ENCODE measurements at places on chromosomes 12 and 14.

- DNase-seq: peak; percentile 62
Observed at GRCh38 chr12:96193725-96194575, at the start of gene ELK3. Gene ELK3, plus strand, starts transcription at chr12:96194375.

GRCh38 chr14:95288672-95289322, 30.9 kb downstream of the CLMN start:
- DNase-seq: no peak

DNA sequence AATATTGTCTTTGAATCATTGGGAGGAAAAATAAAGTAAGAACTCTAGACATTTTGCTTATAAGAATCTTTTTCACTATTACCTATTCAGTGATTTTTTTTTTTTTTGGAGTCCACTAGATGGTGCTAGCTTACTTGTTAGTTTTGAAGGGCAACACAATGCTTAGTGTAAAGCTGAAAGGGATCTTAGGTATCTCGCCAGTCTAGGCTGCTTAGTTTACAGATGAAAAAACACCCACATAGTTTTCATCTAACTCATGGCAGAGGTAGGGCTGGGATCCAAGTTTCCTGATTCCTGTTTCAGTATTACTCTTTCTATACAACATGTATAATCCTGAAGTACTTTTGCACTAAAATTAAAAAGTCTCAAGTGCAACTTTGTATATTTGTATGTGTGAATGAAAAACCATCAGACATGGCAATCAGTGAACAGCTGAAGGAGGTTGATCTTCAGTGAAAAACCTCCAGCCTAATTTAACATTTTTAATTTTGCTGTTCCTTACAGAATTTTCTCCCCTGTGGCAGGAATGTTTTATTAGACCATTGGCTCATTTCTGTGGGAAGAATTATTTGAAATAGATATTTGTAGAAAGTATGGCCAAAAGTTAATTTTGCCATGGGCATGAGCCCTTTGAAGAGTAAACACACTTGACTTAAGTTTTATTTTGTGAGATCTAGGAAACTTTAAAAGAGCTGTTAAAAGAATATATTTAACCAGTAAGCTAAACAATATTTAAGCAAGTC, 40.7 kb downstream of the LRRIQ1 start:
- peak; percentile 54 for DNase-seq

DNA sequence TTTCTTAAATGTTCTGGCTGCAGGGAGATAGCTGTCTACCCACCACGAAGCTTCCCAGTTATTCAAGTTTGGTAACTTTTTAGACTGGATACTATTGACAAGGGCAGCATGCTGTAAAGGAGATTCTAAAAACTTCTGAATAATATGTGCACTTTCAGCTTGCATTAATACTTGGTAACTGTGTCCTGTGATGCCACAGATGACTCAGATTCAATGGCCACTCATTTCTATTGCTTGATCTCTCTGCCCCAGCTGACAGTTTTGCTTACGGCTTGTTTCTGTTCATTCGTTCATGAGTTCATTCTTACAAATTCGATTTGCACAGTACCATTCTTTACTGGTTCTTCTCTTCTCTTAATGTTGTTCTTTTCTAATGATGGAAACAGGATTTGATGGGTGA, 142.8 kb downstream of the PELI2 start:
- no peak for DNase-seq

DNA sequence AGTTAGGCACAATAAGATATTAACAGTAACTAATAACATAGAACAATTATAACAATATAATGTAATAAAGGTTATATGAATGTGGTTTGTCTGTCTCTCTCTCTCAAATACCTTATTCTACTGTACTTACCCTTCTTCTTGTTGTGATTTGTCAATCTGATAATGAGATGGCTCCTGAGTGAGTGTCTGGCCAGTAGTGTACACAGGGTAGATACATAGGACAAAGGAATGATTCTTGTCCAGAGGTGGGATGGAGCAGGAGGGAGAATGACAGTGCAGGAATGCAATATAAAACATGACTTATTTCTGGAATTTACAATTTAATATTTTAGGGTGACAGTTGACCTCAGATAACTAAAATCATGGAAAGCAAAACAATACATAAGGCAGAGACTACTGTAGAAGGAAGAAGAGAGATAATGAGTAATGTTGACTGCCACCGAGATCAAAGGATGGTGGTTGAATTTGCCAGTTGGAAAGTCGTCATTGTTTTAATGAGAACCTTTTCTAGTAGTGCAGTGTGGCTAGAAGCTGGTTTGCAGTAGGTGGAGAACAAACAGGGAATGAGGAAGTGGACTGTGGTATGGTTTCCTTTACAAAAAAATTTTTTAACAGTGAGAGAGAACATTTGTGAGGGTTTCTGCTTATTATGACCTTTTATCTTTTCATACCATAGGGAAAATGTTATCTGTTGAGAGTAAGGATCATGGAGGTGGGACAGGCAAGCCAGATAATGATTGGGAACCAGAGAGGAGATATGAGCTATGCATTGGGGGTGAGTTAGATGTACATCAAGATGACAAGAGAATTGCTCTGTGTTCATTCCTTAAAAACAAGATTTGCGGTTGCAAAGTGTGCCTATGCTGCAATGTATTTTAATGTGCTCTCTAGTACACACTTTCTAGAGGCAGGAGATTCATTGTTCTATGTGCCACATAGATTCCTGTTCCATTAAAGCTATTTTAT, 458.3 kb downstream of the BTG1 start:
- DNase-seq: no peak

DNA sequence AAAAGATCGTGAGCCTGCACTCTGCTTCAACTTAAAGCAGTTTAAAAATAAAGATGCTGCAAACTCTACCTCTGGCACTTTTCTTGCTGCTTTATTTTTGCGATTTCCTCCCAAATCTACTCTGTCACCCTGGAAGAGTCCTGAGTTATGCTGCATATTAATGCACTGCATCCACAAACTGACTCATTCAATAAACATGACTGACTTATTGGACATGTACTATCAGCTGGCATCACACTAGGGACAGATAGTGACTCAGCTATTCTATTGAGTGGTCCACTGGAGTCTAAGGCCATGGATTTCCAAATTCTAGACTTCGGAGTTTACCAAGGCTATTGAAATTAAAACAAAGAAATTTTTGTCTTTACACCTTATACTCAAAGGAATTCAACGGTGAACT, 90.7 kb upstream of the PTPRR start:
- no peak for DNase-seq

GRCh38 chr12:91773749-91774429, 371.8 kb downstream of the BTG1 start:
- DNase-seq: no peak

GRCh38 chr12:130043685-130044406, 118.4 kb upstream of the FZD10 start:
- no peak for DNase-seq

- no peak for DNase-seq
Observed at GRCh38 chr12:30698346-30698745, 2.7 kb upstream of the IPO8 start.

DNA sequence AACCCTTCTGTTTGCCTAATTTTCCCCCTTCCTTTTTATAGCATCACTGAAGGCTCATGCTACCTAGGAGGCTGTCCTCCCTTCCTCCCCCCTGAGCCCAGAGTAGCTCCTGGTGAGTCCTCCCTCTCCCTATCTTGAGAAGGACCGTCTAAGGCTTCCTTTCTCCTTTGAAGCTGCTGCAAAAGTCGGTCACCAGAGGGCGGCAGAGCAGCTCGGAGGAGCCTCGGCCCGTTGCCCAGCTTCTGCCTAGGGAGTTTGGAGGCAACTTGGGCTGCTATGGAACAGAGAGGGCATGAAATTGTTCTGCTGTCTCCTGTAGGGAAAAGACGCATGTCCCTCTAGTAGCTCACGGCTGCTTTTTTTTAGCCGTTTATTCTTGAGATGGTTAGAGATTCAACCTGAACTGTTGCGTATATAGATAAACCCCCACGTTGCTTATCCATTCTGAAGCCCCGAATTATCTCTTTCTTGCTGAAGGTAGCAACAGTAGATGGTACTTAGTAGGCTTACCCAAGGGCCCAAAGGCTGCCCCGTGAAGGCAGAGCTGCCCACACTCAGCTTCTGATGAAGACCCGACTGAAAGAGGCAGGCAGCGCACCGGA, 5.7 kb downstream of the WNT5B start:
- peak; percentile 78 for DNase-seq

DNA sequence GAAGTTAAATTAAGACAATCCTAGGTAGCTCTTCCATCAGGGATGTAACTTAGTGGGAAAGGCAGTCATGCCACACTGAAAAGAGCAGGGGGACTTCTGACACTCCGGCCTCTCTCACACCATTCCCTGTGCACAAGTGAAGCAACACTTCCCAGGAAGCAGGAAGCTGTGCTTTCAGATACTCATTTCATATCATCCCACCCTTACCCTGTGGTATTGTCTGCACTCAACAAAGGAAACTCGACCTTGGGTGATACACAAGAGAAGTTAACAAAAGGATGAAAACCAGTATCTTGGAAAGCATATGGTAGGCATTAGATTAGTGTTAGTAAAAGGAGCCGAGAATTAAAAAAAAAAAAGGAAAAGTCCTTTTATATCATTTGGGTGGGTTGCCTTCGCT, 61.3 kb upstream of the MDM1 start:
- no peak for DNase-seq

GRCh38 chr14:104383996-104384775, 195.4 kb upstream of the C14orf180 start:
- no peak for DNase-seq

GRCh38 chr14:47257013-47257412, 418.4 kb downstream of the MDGA2 start:
- no peak for DNase-seq

DNA sequence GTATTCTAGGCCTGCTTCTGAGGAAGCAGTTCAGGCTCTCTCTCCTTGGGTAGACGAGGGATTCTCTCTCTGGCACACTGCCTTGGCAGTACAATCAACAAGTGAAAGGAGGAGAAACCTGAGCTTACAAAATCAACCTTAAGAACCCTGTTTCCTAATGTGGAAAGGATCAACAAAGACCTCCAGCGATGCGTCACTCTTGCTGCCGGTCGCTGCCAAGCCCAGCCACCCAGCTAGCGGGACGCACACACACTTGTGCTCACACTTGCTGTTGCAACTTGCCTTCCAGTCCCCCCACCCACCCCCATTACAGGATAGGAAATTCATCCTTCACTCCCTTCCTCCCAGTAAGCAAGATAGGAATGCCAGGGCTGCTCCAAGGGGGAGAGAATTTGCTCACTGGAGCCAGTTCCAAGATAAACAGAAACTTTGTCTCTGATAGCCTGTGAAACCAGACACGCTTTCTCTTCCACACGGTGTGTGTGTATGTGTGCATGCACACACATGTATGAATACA, 144.3 kb downstream of the BCL11B start:
- no peak for DNase-seq

DNA sequence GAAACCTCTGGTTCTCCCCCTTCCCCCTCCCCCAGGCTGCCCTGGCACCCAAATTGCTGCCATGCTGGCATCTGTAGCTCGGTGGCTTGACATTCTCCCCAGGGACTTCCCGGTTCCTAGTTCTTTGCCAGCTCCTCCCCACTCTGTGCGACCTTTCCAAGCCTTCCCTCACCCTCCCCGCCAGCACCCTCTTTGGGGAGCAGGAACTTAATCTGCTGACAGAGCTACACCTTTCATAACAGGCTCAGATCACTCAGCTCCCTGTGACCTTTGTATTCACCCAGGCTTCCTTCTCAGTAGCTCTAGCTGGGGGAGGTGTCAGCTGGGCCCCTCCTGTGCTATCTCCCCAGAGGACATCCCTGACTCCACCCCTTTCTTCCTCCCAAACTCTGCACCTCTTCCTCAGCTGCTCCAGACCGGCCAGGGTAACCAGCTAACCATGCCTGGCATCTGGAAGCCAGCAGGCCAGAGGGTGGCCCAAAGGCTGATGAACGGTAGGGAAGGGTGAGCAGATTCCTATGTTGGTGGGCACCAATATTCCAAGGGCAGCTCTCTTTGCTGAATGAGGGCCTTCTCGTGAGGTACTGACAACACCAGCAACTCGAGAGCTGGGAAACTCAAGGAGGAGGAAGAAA, 1.8 kb upstream of the COX14 start:
- peak; percentile 76 for DNase-seq

- no peak for DNase-seq
Observed at GRCh38 chr14:25750436-25750835, 700.5 kb upstream of the STXBP6 start.

DNA sequence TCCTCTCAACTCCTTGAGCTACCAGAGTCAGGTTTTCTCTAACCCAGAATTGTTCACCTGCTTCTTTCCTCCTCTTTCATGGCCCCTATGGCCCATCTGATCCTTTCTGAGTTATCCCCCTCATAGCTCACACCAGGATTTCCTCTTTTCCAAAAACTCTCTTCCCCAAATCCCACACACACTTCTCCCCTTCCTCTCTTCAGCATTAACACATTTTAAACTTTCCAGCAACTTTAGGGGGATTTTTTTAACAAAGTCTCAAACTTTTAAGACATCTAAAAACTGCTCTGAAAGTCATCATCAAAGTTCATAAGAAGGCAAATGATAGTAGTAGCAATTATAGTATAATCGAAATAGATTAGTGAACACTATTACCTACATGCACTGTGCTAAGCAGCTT, 7.9 kb downstream of the OR10P1 start:
- DNase-seq: no peak

DNA sequence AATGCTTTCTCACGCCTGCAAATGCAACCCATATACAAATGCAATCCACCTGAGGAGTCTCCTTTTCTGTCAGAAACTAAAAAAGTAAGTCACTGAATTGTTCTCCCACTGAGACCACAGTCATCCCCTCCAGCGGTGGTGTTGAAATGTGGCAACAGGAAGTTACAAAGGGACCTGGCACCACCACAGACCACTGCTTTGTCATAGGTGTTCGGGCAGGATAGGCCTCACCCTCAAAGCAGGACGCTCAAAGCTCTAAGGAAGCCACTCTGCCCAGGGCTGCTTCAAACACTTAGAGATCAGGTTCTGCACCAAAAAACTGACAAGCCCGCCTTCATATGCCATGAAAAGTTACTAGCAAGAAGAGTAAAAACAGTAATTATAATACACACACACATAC, 11.3 kb downstream of the PHLDA1 start:
- DNase-seq: peak; percentile 57

- no peak for DNase-seq
Observed at GRCh38 chr12:58850826-58851225, 69.5 kb downstream of the LRIG3 start.

GRCh38 chr12:92301356-92301755, 155.7 kb upstream of the BTG1 start:
- no peak for DNase-seq

All from myocyte (in vitro differentiated cells).